ENCODE measurements at places on chromosomes 13 and 19.

- DNase-seq: no peak
These were observed 280.6 kb downstream of the SHISA2 start for GRCh38 chr13:25771202-25771601.

DNA sequence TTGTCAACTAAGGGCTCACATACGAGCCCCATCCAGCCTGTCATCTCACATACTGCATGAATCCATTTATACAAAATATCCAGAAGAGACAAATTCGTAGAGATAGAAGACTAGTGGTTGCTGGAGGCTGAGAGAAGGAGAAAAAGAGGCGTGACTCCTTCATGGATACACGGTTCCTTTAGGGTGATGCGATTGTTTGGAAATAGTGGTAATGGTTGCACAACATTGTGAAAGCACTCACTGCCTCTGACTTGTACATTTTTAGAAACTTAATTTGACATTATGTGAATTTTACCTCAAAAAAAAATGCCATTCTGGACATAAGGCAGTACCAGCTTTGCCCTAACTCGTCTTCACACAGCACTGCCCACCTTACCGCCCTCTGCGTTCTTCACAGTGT, 27.3 kb downstream of the IGFL1 start:
- no peak for DNase-seq

DNA sequence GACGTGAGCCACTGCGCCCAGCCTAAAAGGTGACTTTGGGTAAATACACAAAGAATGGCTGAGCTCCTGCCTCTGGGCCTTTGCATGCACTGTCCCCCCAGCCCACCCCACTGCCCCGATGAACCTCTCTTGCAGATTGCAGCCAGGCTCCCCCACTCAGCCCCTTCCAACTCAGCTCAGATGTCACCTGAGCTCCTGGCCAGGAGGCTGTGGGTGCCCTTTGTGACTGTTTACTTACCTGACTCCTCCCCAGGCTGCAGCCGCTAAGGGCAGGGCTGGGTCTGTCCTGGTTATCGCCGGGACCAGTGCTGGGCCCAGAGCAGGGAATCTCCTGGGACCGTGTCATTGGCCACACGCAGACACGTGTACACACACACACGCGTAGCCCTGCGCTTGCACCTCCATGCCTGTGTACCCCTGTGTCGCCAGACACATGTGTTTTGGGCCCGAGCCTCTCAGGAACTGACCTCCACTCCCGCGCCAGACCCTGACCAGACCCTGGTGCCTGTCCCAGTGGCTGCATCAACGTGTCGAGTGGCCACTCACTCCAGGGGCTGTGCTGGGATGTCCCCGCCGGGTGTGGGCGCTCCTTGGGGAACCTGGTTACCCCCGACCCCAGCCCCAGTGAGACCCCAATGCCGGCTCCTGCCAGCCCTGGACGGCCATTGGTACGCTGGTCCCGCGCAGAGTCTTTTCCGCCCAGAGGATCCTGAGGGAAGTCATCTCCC, 18.7 kb downstream of the EFNA2 start:
- no peak for DNase-seq

DNA sequence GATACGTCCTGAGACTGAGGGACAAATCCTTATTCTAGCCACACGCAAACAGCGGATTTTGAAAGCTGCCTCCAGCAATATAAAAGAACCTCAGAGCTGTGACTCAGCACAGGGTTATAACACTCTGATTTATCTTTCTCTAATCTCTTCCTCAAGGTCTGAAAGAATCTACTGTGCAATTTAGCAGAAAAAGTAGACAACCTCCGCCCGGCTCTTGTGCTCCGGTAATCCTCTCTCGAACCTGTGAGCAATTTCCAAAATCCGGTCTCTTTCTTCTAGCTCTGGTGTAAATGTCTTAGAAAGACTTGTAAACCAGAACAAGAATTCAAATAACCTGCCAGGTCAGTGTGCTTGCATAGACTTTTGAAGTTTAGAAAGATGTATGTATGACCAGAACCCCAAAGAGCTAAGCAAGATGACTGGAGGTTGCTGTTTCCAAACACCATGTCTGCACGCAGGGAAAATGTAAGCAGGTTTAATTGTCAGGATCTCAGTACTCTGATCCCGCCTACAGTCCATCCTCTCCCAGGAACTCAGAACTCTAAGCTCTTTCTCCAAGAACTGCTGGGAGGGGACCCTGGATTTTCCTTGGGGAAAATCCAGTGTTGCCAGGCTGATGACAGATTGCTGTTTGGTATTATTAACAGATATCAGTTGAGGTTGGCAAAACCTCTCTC, 338.1 kb downstream of the RFC3 start:
- peak; percentile 4 for DNase-seq

- no peak for DNase-seq
These were observed 83.0 kb upstream of the TM9SF2 start for GRCh38 chr13:99418103-99418842.

DNA sequence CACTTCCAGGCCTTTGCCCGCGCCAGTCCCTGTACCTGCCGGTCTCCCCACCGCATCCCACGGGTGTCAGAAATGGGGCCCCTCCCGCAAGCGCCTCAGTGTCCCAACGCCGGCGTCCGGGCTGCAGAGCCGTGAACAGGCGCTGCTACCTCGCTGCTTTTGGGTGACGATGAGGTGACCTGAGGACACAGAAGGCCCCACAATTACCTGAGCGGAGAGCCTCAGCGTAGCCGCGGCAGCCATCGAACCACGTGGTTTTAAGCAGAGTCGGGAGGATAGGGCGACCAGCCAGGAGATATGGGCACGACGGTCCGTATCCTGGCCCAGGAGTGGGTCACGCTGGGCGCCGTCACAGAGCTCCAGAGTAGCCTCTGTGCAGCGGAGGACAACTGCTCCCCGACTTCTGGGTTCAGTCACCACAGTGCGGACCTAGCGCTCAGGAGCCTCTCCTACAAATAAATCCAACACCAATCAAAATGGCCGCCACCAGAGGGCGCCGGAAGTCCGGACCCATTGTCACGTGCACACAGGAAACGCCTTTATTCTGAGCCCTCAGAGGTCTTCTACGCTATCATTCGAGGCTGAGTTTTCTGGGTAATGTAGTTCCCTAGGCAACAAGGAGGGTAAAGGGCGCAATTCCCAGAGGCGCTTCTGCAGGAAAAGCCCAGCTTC, at the start of gene ZNF814:
TSS of gene ZNF814 (minus strand) at position 478 of the 672 bp plus-strand sequence. CDS start at position 243, 235 bp downstream.
- peak; percentile 44 for DNase-seq

DNA sequence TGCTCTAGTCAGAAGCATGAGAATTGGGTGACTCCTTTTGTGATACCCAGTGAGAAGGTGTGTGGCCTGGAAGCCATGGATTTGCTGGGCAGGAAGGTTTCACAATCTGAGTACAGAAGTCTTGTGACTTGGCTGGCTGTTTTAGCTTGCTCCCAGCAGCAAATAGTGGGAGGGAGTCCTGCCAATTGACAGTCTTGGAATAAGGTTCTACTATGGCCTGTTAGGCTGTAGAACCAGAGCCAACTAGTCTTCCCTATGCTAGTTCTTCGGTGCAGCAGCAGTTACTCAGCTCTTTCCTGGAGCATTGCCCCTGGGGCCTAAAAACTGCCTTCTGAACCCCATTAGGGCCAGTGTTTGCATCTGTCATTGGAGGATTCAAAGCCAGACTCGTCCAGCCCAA, 1935.4 kb upstream of the PCDH20 start:
- no peak for DNase-seq

DNA sequence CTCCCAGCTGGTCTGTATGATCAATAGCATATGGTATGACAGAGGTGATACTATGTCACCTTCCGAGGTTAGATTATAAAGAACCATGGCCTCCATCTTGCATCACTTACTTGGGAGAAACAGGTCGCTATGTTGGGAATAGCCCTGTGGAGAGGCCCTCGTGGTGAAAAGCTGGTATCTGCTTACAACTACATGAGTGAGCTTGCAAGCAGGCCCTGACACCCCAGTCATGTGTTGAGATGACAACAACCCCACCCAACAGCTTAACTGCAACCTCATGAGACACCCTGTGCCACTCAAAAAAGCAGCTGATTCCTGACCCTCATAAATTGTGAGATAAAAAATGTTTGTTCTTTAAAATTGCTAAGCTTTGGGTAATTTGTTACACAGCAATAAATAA, 18.8 kb downstream of the MTRF1 start:
- no peak for DNase-seq

DNA sequence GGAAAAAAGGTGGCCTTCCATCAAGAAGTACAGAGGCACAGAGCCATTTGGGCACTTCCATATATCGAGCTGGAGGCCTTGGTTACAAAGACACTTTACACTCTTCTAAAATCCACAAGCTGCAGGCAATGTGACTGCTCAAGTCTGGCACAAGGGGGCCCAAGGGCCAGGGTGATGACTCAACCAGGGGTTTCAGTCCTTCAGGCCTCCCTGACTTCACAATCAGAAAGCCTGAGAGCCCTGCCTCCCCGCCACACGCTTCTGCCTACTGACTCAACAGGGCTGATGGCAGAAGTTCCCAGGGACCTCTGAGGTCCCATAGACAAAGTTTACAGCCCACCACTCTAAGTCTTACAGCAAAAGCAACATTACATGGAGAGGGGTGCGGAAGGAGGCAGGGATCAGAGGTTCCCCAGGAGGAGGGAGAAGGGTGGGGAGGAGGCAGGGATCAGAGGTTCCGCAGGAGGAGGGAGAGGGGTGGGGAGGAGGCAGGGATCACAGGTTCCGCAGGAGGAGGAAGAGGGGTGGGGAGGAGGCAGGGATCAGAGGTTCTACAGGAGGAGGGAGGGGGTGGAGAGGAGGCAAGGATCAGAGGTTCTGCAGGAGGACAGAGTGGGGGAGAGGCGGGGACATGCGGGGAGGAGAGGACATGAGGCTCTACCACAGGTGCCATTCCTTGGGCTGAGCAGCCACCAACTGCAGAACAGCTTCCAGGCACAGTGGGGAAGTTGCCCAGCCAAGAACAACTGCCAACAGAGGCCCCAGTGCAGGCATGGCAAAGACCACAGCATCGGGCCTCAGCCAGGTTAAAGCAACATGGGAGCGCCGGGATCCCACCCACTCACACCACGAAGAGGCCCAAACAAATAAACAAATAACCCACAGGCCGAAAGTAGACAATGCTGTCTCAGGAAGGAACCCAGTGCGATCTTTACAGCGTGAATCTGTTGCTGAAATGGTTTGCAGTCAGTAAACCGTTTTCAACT, 52.0 kb downstream of the SLC7A1 start:
- DNase-seq: peak; percentile 14

GRCh38 chr19:50427997-50428425, 4.7 kb upstream of the MYBPC2 start:
- no peak for DNase-seq

DNA sequence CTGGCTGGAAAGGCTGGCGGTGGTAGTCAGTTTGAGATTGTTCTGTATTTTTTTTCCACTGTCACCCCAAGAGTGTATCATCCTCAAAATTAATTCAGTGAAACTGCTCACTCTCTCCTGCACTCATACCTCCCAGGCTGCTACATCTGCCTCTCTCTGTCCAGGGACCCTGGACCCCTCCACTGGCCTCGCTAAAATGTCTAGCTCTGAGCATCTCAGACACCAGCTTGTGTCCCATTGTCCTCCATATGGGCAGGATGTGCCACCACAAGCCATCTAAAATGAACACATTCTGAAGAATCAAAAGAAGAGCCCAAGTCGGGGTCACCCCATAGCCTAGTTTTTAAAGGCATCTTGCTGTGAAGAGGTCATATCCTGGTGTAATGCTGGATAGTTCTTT, 345.5 kb upstream of the TSHZ3 start:
- DNase-seq: no peak

GRCh38 chr19:58385891-58386575, 1.0 kb upstream of the RPS5 start:
- DNase-seq: no peak

DNA sequence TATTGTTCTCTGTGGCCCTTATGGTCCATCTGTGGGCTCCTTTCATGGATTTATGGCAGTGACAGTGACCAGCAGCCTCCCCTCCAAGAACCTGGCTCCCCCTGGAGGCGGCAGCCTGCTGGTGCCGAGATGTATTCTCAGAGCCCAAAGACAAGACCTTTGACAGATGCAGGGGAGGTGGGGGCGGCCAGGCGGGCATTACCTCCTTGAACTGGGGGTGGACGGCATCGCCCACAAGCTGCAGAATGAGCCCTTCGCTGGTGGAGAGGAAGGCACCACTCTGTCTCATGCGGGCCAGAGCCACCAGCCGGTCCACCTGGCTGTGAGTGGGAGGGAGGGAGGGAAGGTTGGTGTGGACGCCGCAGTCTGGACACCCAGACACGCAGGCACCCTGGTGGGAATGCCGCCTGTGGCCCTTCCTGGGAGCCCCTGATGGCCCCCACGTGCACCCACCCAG, 6.6 kb downstream of the ISOC2 start:
- DNase-seq: peak; percentile 56

- no peak for DNase-seq
These were observed 985.4 kb downstream of the DIAPH3 start for GRCh38 chr13:59178344-59178743.

- no peak for DNase-seq
These were observed 15.3 kb downstream of the FBXO27 start for GRCh38 chr19:39017026-39017425.

DNA sequence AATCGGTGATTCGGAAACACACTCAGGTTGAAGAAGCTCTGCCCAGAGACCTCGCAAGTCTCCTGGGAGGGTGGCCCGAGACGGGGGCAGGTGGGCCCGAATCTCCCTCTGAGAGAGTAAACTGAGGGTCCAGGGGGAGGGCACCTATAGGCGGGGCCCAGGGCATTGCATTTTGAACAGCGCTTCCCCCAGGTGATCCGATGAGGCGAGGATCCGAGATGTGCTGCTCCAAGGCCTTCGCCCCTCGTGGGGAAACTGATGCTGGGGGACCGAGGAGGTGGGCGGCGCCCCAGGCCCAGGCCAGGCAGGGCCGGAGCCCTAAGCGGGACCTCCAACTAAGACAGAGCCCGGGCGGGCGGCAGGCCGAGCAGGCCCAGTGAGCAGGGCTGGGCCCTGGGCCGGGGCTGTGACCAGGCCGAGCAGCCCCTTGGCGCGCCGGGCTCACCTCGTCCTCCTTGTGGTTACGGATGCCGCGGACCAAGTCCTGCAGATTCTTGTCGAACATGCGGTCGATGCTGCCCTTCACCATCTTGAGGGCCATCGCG, 500 bp downstream of the AP3D1 start:
- DNase-seq: no peak

- DNase-seq: no peak
These were observed 625 bp downstream of the F2RL3 start for GRCh38 chr19:16889366-16889882.

- DNase-seq: no peak
These were observed 214.8 kb upstream of the UBL3 start for GRCh38 chr13:30065181-30065580.

Data from urothelium cell line (cell line).